Hematopoietic multipotent progenitor cell treated with erythropoietin and hydrocortisone succinate and interleukin-3 and kit ligand, for 17 days (in vitro differentiated cells): ENCODE measurements at places on chromosomes 5 and 9.

DNA sequence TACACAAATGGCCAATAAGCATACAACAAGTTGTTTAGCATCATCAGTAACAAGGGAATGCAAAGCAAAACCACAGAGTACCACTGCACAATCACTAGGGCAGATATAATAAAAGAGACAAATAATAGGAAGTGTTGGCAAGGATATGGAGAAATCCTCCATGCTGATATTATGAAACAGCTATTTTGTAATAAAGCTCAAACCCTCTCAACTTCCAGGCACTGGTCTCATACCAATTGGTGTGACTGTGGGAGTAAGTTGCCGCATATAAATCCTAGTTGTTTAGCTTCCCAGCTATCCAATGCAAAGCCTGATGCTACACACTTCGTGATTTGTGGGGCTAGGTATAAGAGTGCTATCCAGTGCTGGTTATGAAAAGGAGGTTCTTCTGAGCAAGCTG, 88.6 kb downstream of the SMIM23 start:
- no peak for DNase-seq

- DNase-seq: no peak
Observed at GRCh38 chr9:121233906-121234831, 32.5 kb upstream of the RAB14 start.

DNA sequence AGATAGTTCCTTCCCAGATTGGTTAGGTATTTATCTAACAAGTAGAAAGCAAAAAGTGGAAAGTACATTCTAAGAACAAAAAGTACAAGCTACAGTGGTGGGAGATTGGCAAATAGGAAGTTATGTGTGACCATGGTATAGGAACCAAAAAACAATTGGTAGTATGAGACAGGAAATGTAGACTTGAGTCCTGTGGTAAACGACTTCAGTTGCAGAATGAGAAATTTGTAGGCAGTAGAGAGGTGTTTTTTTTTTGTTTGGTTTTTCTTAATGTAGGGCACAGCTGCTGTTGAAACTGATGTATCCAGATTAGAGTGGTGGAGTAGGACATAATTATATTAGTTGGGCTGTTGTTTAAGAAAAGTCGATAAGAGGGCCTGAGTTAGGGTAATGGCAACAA, 72.0 kb downstream of the CCNH start:
- no peak for DNase-seq

- no peak for DNase-seq
Observed at GRCh38 chr5:152274224-152274623, 130.9 kb downstream of the NMUR2 start.

DNA sequence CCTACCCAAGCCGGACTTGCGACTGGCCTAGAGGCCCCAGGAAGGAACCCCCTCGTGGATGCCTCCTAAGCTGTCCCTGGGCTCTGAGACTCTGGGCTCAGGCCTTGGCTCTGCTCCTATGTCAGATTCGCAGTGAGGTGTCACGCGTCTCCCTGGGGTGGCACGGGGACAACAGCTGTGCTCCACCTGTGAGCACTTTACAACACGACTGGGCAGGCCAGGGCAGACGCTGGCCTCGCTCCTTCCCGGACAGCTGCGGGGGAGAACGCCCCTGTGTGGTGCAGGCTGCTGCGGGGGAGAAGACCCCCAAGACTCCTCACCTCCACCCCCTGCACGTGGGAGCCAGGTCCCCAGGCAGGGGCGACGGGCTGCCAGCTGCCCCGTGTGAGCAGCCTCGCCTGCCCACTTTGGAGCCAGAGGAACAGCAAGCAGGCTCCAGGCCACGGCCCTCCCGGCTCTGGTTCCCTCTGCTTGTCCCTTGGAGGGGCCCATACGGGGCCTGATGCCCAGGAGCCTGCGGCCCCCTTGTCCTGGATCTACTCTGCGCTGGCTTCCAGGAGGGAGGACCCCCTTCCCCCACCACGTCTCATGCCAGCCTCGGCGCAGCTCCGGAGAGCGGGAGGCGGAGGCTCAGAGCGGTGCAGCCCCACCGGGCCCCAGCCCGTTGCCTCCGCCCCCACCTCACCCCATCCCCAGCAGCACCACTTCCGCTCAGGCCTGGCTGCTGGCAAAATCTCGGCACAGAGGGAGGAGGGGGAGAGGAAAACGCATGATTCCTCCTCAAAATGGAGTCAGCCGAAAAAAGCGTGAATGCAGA, 36.0 kb downstream of the SARDH start:
- no peak for DNase-seq

- peak; percentile 73 for DNase-seq
Observed at GRCh38 chr9:92654481-92655301, 15.2 kb downstream of the IPPK start.

DNA sequence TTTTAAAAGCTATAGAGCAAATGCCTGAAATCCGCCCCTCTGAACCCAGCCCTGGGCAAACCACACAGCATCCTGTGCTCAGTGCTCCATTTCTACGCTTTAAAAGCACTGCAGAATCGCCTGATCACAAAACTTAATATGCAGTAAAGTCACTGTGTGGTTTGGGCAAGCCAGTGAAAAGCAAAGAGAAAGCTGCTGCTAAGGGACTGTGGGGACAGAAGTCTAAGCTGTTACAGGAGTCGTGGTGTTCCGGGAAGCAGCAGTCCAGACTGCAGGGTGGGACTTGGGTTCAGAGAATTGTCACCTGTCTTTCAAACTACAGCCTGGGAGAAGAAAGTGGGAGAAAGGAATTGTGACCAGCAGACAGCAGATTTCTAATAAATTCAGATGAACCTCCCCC, 8.2 kb downstream of the RAPGEF1 start:
- DNase-seq: no peak
